ENCODE measurements at places on chromosomes 5 and 9.

GRCh38 chr5:145971108-145971507 is 34.7 kb downstream of the SH3RF2 start:
- DNase-seq: no peak

- DNase-seq: no peak
These were observed 2.5 kb downstream of the C1QTNF3 start for GRCh38 chr5:34040472-34040871.

- DNase-seq: no peak
These were observed 574.5 kb upstream of the GRAMD2B start for GRCh38 chr5:125848751-125849150.

DNA sequence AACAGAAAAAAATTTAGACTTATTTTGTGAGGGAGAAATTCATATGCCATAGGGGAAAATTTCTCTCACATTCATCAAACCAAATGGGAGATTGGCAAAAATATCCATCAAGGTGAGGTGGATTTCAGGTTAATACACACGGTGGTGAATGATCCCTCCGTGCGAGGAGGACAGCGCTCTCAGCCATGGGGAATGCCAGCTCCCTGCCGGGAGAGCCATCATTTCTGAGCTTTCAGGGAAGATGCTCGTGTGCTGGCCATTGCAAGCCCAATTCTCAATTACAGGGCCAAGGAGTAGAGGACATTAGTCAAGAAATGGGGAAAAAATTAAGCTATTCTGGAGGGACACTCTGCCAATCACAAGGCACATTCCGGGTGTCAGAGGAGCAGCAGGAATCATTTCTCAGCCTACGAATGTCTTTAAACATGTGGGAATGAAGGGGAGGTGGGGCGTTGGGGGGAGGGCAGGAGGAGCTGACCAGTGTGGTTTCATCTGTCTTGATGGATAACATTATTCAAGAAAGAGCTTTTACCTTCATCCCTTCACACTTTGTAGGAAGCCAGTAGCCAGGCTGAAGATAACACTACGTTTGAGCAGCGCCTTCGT is 165.5 kb downstream of the DAB2IP start:
- no peak for DNase-seq

GRCh38 chr5:64518793-64519192 is 13.0 kb downstream of the RGS7BP start:
- DNase-seq: no peak

DNA sequence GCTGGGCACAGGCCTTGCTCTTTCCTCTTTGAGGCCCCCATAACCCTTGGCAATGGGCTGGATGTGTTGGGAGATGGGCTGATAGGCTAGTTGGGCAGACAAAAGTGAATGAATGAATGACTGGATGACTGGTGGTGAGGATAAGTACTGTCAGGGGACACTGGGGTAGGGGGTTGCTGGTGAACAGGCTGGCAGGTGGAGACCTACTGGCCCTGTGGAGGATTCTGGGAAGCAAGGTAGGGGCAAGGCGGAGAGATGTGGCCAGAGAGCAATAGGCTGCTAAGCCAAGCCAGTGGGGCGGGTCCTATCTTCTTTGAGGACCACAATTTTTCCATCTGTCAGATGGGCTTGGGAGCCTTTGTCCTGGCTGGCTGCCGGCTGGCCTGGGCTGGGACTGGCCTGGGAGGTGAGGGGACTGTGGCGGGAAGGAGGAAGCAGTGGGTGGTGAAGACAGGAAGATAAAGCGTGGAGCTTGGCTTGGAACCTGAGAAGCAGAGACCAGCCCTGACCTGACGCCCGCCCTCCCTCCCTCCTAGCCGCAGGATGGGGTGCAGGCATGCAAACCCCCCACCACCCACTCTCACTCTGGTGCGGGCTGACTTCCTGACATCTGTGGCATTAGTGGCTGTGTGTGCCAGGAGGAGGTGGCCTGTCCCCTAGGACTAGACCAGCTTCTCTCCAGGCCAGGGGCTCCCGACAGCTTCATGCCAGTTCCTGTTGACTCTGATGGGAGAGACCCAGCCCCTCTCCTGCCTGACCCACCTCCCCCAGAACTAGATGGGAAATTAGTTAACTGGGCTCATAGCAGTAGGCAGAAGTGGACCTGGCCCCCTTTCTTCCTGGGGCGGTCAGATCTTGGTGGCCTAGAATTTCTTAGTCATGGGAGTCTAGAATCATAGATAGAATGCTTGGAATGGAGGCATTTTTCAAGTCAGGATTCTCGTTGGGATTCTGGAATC is 9.5 kb downstream of the CXXC5 start:
- DNase-seq: no peak

GRCh38 chr9:27183131-27183530 is 74.1 kb downstream of the TEK start:
- no peak for DNase-seq

- DNase-seq: no peak
These were observed 304.4 kb upstream of the SMC2 start for GRCh38 chr9:103789686-103790085.

DNA sequence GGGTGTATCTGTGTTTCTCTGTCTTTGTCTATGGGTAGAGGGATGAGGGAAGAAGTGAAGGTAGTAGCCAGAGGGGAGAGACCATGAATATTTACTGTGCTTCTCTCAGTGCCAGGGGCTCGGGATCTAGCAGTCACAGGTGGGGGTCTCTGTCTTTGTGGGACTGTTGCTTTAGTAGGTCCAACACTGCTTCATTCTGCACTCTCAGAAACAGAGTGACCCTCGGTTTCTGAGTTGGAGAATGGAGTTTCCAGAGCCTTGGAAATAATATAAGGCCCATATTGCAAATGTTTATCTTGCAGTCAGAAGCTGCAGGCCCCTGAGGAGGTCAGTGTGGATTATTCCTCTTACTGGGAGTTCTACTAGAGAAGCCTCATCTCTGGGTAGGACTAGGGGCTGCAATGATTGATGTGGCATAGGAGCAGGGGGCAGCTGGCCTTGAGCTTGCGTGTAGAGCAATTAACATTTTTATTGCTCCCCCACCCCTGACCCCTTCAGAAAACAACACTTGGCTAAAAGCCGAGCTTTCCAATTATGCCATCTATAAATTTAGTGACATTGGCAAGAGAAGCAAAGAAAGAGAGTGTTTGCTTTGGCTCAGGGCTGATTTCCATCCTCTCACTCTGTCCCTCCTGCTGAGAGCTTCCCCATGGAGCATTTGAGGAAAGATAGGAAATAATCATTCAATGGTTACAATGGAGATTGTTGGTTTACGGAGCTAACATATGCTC is 55.0 kb upstream of the TRPC7 start:
- no peak for DNase-seq

GRCh38 chr5:155307229-155307628 is 293.7 kb downstream of the KIF4B start:
- no peak for DNase-seq

DNA sequence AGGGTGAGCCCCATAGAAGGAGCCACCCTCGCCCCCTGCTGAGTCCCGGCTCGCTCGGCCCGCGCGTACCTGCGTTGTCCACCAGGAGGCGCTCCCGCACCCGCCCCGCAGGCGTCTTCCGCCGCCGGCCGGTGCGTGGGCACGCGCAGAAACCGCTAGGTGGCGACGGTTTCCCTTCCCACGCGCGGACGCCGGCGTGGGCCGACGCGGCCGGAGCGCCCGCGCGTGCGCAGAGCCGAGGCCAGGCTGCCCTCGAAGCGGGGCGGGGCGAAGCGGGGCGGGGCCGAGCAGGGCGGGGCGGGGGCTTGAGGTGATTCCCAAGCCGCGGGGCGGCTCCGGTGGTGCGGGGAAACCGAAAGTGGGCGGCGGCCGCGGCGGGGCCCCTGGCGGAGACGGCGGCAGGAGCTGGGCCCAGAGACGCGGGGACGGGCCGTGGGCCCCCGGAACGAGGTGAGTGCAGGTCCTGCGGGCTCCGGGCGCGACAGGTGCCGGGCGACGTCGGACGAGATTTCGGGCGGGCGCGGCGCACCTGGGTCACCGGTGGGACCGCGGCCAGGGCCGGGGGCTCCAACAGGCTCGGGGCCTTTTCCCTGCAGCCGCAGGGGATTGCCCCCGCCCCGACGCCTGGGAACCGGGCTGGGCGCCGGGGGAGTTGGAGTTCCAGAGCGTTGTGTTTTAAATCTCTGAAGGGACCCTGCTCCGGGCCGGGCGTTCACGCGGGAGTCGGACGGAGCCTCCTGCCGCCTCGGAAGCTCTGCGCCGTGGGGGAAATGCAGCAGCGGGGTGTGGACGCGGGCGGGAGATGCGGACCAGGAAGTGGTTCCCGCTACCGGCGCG is at the start of gene TDRD7:
Gene TDRD7 (plus strand): TSS at position 308 of the 837 bp plus-strand sequence. CDS start 16,370 bp downstream, outside the sequence.
- DNase-seq: peak; percentile 92

DNA sequence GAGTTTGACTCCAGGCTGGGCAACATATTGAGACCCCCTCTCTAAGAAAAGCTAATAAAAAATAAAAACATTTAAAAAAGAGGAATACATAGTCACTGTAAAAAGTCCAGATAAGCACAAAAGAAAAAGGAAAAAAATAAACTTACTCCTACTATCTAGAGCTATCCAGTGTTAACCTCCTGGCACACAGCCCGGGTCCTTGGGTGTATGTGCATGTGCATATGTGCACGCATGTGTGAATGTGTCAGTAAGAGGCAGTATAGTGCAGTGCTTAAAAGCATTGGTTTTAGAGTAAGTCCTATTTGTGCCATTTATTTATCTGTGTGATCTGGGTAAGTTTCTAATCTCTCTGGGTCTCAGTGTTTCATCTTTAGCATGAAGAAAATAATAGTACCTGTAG is 26.7 kb downstream of the FAM219A start:
- DNase-seq: no peak

DNA sequence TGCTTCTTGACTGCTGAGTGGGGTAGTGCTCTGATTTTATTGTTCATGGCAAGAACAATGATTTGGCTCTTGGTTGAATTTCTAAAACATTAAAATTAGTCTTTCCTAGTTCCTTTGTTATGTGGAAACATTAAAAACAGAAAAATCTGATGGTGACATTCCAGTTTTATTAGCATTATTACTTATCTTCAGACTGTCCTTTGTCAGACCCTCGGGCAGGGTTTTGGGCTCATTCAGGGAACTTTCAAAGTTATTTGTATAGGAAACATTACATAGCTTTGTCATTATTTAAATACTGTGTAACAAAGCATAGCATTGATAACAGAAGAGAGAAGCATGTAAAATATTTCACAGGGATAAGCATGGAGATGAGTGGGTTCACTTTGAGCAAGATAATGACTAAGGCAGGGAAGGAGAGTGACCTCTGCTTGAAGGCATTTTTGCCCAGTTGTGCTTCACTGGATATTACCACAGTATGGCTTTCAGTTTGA is 119.9 kb downstream of the KDM4C start:
- no peak for DNase-seq

- peak; percentile 35 for DNase-seq
These were observed 134.8 kb downstream of the KCNIP1 start for GRCh38 chr5:170638454-170639220.

DNA sequence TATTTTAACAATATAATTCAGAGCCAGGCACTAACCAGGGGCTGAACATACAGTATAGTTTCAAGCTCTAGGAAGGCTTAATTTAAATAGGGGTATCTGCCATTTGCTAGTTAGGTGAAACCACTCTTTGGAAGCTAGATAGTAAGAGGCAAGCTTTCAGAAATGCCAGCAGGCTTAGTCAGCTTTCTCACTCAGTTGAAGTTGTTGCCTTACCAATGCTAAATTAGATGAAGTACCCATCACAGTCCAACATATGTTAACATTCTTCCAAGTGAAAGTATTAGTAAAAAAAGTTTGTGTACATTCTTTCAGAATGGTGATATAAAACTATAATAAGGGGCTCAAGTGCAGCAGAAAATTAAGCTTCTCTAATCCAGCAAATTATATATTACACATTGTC is 215.0 kb downstream of the CNTLN start:
- no peak for DNase-seq

GRCh38 chr9:16825331-16825725 is 45.1 kb downstream of the BNC2 start:
- no peak for DNase-seq

GRCh38 chr5:32206509-32207354 is 32.6 kb upstream of the GOLPH3 start:
- DNase-seq: no peak

DNA sequence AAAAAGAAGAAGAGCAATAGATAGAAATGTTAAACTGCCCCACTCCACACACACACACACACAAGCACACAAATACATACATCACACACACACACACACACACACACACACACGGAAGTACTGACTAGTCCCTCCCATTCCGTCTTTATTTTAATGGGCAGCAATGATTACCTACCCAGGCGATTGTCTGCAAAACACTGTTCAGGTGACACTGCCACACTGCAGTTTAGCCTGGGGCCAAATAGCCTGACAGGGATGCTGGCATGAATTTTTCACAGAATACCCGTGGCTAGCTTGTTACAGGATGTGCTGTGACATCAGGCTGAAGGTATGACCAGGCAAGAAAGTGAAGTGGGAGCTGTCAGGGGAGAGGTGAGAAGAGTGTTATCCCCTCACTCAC is 86.9 kb downstream of the FRMD3 start:
- no peak for DNase-seq

DNA sequence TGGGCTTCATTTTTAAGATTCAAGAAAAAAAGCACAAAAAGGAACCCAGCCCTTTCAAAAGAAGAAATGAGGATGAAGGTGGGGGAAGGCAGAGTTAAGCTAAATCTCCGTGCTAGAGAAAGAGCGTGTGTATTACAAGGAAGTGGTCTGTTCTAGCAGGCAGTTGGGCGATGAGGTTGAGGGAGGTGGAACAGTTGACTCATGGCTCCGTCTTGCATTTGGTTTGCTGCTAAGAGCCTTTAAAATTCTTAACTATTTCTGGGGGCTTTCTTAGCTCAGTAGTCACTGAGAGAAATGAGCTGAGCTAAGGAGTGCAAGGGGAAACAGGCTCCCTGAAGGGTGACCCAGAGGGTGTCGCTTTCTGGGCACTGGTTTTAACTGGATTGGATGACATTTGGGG is 117.4 kb downstream of the GCNT1 start:
- DNase-seq: peak; percentile 97

GRCh38 chr9:112168197-112168596 is 6.9 kb downstream of the SUSD1 start:
- no peak for DNase-seq

DNA sequence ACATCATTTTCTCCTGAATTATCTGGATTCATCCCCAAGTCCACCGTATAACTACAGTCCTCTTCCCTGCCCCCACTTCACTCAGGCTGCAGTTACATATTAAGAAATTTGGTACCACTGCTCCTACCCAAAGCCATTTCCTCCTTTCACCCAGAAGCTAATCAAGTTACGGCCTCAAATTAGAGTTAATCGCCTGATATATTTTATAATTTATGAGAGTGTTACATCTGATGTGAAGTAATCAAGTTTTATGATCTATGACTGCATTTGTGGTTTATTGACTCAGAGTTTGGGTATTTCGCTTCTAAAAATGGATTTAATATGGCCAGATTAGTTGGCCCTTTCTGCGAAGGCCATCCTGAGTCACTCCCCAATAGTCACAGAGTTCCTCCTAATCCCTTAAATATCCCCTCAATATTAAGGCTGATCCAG is 223.6 kb upstream of the KIF2A start:
- DNase-seq: no peak

DNA sequence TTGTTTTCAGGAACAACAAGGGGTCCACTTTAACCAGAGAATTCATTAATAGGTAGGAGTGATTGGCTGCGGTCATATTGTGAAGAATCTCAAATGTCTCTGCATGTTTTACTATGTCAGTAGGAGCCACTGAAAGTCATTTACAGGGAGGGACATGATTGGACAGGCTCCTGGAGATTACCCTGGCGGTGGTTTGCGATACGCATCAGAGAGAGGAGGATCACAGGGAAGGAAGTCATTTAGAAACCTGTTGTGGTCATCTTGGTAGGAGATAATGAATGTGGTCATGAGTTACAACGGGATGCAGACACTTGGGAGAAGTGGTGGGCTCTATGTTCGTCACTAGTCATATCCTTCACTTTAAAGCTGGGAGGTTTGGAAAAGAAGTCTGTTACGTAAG is 262.8 kb downstream of the FAM114A2 start:
- DNase-seq: no peak

- DNase-seq: no peak
These were observed 170.4 kb upstream of the KCNN2 start for GRCh38 chr5:114191441-114191840.
